ENCODE measurements at places on chromosomes 12 and 14.

GRCh38 chr12:131565267-131566015 lies 145.4 kb upstream of the SFSWAP start:
- DNase-seq, result no peak

DNA sequence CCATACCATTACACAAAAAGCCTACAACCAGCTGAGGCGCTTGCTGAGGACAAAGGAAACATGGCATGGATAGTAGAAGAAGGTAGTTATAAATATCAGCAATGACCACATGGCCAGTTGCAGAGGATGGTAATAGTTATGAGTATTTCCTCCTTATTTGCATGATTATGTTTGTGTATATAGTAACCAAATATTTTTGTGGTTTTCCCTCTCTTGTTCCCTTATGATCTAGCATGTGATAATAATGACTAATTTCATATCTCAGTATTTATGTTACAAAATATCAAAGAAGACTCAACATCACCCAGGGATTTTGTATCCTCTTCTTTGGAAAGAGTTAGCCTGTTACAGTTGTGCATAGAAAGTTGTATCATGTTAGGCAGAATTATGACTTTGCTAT lies 13.5 kb upstream of the CATSPERB start:
- DNase-seq, result no peak

- no peak for DNase-seq
Observed at GRCh38 chr14:99098199-99098598, 173.8 kb downstream of the BCL11B start.

GRCh38 chr12:2633825-2634200 lies 161.0 kb upstream of the FKBP4 start:
- DNase-seq, result no peak

DNA sequence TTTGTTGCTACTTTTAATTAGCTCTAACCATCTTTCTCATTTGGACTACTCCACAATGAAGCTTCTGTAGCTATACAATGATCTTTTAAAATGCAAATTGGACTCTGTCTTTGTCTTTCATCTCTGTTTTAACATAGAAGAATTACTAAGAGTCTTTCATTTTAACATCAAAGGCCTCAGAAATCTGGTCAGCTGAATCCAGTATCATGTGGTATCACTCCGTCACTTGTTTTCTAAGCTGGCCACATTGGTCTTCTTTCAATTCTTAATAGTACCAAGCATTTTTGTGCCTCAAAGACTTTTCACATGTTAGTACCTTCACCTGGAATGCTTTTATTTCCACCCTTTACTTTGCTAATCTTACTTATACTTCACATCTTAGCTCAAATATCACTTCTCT lies 95.5 kb upstream of the SLC16A7 start:
- DNase-seq, result no peak

DNA sequence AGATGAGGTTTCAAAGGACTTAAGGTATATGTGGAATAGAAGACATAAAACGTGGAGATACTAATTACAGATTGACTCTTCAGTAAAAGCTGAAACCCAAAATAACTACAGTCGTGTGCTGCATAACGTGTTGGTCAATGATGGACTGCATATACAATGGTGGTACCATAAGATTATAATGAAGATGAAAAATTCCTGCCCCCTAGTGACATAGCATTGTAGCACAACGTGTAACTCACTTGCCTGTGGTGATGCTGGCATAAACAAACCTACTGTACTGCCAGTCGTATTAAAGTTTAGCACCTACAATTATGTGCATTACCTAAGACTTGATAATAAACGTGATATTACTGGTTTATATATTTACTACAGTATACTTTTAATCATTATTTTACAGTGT lies 150.3 kb downstream of the LRRK2 start:
- no peak for DNase-seq

DNA sequence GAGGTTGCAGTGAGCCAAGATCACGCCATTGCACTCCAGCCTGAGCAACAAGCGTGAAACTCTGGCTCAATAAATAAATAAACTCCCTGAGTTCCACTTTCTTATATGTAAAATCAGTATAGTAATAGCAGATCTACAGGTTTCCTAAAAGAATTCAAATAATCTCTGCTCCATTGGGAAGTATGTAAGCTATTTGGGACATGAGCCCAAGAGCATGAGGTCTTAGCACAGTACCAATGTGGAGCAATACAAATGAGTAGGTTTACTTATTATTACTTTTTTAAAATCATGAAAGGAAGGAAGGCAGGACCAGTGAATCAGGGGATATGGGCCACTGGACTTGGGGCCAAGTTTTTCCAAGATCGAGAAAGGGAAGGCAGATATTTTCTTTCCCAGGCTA lies 216.9 kb upstream of the DIO2 start:
- DNase-seq, result no peak

DNA sequence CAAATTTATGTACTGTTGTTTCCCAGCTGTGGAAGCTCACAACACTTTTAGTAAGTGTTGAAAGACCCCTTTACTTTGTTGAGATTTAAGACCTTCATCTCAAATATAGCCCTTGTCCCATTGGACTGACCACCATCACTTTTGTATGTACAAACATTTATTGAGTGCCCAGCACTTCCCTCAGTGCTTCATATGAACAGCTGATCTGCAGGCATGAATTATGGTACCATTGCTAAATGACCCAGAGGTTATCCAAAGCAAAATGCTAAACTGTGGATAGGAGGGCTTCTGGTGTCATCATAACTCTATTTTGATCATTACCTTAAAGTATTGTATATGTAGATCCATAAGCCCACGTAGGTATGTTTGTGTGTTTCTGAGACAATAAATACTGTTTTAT lies 285.7 kb upstream of the RGS6 start:
- no peak for DNase-seq

DNA sequence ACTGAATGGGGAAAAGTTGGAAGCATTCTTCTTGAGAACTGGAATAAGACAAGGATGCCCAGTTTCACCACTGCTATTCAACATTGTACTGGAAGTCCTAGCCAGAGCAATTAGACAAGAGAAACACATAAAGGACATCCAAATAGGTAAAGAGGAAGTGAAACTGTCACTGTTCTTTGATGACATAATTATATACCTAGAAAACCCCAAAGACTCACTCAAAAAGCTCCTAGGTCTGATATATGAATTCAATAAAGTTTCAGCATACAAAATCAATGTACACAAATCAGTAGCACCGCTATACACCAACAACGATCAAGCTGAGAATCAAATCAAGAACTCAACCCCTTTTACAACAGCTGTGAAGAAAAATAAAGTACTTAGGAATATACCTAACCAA lies 157.3 kb upstream of the DDHD1 start:
- DNase-seq, result no peak

GRCh38 chr12:31321186-31321896 lies 4.6 kb downstream of the SINHCAF start:
- no peak for DNase-seq

GRCh38 chr12:132559652-132560363 lies 50.6 kb downstream of the LRCOL1 start:
- DNase-seq, result no peak

All from GM12878 (cell line).